ENCODE measurements at places on chromosomes 11 and 22. TPM values are rescaled to one million over a fixed set of nuclear protein-coding genes. Genes with fewer than 3 reads are reported as not detected.
A peak's percentile ranks its signal among the peaks of the same experiment; 100 is the strongest.

DNA sequence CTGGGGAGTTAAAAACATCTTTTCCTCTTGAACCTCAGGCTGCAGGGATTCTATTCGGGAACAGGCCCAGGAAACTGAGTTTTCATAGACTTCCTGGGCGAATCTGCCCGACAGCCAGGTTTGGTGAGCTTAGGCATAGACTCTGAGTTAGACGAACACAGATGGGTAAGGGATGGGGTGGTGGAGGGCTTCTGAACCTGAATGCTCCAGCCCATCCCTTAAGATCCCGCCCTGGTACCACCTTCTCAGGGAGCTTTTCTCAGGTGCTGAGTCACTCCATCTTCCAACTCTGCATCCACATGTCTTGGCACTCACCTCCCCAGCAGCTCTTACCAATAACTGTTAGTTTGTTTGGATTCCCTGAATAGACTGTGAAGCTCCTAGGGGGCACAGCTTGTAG, 37.4 kb downstream of the MICAL2 start:
- DNase-seq: no peak

DNA sequence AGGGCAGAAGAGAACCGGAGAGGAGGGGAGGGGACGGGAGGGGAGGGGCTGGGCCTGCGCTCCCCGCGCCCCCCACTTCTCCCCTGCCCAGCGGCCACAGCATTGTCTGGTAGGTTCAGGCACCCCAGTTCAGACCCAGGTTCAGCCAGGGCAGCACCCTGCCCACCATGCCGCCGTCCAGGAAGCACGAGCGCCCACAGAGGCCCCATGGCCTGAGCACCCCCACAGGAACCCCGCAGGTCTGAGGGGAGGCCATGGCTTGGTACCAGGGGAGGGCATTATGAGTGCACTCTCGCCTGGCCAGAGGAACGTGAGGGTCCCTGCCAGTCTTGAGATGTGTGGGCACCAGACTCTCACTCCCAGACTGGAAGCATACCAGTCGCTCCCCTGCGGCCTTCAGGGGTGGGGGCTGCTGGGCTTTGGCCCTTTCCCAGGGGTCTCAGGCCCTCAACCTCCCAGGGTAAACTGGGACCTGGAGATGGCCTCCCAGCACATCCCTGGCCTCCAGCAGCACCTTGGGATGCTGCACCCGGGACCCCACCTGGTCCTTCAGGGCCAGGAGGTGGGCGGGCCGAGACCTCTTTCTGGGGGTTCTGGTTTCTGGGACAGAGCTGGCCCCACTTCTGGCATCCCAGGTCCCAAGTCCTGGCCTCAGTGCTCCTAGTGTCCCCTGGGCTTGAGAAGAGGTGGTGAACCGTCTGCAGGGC, 597 bp upstream of the PLXNB2 start:
- no peak for DNase-seq

DNA sequence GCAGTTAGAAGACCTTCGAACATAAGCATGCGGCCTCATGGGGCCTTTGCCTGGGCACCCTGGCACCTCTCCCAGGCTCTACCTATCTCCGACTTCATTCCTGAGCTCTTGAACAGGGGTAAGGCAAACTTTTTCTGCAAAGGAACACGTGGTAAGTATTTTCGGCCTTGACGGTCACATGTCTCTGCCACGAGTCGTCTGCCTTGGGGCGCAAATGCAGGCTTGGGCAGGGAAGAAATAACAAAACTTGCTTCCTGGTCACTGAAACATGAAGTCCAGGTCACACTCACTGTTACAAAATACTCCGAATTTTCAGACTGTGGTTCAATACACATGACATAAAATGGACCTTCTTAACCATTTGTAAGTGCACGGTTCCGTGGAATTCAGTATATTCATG, 3.4 kb upstream of the ASCL2 start:
- DNase-seq: no peak

DNA sequence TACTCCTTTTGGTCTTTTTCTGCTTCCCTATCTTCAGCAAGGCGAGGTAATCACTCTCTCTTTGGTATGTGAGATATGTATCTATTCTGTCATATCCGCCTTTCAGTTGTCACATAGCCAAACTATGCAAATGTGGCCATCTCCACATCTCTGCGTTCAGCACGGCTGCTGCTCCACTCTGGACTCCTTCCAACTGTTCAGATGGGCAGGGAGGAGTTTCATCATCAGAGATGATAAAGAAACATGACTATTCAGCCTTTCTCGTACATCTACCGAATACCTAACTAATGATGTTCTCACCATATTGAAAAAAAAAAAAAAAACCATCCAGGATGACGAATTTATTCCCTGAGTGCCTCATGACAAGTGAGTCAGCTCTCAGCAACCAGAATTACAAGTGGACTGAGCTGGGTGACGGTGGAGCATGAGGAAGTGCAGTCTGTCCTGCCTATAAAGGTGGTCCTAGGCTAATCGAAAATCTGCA, 899.6 kb downstream of the OPCML start:
- DNase-seq: peak; percentile 99

- no peak for DNase-seq
Measured at GRCh38 chr11:1918436-1919315, 827 bp upstream of the TNNT3 start.

- no peak for DNase-seq
Measured at GRCh38 chr11:18791969-18792628, 501 bp upstream of the PTPN5 start.

DNA sequence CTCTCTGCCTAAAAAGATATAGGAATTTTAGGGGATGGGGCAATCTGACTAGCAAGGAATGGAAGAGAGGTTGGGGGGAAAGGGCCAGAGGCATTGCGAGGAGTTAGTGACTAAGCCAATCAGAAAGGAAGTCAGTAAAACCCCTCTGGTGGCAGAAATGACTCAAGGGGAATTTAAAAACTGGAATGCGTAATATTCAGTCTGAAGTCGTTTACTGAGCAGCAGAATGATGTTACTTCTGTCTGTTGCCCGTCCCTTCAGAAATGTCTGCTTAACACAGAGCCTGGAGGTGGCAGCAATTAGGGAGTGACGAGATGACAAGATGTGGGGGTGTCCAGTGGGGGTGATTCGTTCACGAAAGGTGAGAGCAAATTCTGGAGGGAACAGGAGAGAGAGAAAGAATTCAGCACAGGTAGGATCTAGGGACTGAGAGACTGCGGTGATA, 107.7 kb upstream of the CLMP start:
- DNase-seq: peak; percentile 48

ACO2 gene
- 73.7 TPM for total RNA-seq

DNA sequence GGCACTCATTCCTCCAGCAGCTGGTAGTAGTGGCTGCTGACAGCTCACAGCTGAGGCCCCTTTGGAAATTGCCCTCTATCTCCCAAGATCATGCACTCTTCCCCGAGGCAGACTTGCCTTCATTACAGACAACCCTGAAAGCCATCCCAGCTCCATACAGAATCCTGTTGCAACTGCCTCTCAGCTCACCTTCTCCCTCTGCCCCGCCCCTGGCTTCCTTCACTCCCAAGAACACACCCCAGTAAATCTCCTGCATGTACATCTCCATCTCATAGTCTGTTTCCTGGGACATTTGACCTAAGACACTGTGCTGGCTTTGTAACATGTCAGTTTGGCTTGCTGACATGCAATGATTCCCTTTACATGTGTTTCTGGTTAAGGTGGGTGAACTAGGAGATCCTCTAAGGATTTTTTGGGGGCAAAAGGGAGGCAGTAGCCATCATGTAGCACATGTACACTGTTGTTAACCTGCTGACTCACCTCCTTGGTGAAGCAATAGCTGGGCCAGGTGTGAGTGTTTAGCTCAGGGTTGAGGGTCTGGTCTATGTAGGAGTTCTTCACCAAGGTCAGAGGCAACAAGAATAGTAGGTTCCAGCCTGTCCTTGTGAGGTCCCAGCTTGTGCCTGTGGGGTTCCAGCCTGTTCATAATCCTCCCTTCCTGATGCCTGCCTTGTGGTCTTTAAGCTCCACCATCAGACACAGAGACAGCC, 179.6 kb downstream of the CSNK2A3 start:
- no peak for DNase-seq

GRCh38 chr11:71251151-71251721, 1.1 kb downstream of the SHANK2 start:
- no peak for DNase-seq

- DNase-seq: no peak
Measured at GRCh38 chr11:34840736-34841386, 75.3 kb downstream of the APIP start.

PLAAT4 gene
- 4.9 TPM for total RNA-seq

- no peak for DNase-seq
Measured at GRCh38 chr22:38953577-38954413, 3.6 kb upstream of the APOBEC3A start.

- no peak for DNase-seq
Measured at GRCh38 chr11:3164552-3165151, 458 bp downstream of the OSBPL5 start.

- peak; percentile 1 for DNase-seq
Measured at GRCh38 chr11:83862691-83863090, 576.5 kb upstream of the CCDC90B start.

DNA sequence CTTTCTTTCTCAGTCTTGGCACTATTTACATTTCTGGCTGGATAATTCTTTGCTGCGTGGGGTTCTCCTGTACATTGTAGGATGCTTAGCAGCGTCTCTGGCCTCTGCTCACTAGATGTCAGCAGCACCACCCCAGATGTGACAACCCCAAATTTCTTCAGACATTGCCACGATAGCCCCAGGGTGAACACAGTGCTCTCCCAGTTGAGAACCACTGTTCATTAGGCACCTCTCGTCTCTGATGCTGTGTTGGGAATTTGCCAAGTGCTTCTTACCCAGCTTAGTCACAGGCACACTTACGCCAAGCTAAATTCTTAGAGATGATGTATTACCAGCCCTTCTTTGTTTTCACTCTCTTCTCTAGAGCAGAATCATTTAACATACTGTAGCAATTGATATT, 9.4 kb downstream of the TRIM6 start:
- peak; percentile 90 for DNase-seq

DNA sequence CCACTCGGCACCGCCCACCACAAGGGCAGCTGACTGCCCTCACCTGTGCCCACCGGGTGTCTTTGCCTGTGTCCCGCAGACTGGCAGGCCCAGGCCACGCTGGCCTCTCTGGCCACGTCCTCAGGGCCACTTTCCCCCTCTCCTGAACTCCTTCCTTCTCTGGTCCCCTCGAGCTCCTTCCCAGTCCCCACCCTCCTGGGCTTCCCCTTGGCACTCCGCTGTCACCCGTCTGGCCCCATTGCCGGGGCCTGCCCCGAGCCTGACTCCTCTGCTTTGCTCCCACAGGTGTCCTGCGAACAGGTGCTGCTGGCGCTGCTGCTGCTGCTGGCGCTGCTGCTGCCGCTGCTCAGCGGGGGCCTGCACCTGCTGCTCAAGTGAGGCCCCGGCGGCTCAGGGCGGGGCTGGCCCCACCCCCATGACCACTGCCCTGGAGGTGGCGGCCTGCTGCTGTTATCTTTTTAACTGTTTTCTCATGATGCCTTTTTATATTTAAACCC, 14.2 kb downstream of the MCAT start:
- no peak for DNase-seq

DNA sequence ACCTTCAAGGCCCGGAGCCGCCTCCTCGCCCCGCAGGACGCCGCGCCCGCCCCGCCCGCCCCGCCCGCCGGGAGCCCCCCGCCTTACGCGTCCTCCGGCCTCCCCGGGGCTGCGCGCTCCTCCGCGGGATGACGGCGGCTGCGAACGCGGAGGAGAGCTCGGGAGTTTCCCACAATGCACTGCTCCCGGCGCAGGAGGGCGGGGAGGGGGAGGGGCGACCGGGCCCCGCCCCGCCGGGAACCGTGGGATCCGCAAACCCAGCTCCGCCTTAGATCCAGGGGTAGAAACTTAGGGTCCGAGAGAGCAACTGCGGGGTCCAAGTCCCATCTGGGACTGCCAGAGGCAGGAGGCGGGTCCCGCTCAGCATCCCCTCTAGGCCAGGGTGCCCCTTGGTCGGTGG, at the start of gene CEND1:
TSS of gene CEND1 (minus strand) at position 148 of the 400 bp plus-strand sequence. CDS start 1,514 bp downstream, outside the sequence.
- DNase-seq: no peak

- no peak for DNase-seq
Measured at GRCh38 chr22:41787331-41787730, 13.1 kb upstream of the CCDC134 start.

DNA sequence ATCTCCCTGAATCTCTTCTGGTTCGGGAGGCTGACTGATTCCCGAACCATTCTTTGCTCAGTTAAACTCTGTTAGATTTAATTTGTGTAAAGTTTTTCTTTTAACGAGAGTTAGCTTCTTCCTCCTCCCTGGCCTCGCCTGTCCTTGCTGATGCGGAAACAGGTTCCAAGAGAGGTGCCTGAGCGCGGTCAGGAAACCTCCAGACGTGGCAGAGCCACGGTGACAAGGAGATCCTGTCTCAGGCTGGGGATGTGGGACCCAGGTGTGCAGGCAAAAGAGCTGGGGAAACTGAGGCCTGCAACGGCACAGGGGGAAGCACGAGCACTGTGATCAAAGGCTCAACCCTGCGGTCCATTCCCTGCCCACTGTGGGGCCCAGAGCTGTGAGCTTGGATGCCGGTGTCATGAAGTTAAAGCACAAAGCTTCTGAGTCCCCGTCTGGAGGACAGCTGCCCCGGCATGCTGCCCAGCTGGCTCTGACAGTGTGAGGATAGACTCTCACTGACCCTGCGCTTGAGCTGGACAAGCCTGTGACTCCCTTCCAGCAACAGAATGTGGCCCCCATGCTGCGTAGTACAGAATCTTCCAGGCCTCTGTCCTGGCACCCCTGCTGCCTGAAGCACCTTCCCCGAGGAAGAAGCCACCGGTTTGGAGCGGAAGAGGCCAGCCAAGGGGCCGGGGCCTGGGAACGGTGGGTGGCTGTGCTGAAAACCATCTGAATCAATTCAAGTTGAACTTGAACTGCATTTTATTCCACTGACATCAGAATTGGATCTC, 960.6 kb downstream of the BRD1 start:
- no peak for DNase-seq

CASTOR1 gene
- total RNA-seq: 15.2 TPM

- DNase-seq: no peak
Measured at GRCh38 chr11:15929371-15929901, 426.9 kb downstream of the SOX6 start.

- DNase-seq: no peak
Measured at GRCh38 chr11:63839508-63840355, 822 bp downstream of the MARK2 start.

A4GALT gene
- total RNA-seq: 1.9 TPM

DNA sequence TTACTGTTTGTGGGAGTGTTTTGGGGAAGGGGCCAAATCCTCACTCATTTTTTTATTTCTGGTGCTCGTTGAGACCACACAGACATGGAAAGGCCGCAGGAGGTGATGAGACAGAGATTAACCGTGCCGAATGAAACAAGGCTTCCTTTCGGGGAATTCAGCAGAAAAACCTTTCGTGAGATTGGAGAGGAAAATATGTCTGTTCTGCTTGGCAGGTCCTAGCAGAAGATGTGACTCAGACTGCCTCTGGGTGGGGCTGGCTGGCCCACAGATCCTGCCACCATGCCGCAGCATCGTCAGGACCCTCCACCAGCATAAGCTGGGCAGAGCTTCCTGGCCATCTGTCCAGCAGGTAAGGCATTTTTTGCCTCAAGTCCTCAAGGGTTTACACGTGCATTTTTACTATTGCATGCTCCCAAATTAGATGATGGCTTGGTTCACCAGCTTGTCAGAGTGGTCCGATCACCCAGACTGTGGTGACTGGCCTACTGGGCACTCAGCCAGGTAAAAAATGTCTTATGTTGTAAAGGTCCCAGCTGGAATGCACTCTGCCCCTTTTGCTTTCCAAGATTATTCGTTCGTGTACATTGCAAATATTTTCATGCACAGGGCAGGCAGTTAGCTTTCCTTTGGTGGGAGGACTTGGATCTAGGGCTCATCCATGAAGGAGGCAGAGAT, 1.5 kb downstream of the DDB2 start:
- peak; percentile 89 for DNase-seq

Measured in astrocyte (in vitro differentiated cells and primary cell).